Esophagus muscularis mucosa (tissue), 4 donors: ENCODE measurements at places on chromosomes 1 and 21.
A peak's percentile ranks its signal among the peaks of the same experiment; 100 is the strongest.

GRCh38 chr1:115980998-115981993 is 5.0 kb downstream of the SLC22A15 start:
- no peaks in the 10 kb centered on the region for H3K36me3 ChIP-seq
- H3K27me3 ChIP-seq, result no peaks in the 10 kb centered on the region
- no peak overlapping the region for H3K4me3 ChIP-seq
- DNase-seq, result no peak

DNA sequence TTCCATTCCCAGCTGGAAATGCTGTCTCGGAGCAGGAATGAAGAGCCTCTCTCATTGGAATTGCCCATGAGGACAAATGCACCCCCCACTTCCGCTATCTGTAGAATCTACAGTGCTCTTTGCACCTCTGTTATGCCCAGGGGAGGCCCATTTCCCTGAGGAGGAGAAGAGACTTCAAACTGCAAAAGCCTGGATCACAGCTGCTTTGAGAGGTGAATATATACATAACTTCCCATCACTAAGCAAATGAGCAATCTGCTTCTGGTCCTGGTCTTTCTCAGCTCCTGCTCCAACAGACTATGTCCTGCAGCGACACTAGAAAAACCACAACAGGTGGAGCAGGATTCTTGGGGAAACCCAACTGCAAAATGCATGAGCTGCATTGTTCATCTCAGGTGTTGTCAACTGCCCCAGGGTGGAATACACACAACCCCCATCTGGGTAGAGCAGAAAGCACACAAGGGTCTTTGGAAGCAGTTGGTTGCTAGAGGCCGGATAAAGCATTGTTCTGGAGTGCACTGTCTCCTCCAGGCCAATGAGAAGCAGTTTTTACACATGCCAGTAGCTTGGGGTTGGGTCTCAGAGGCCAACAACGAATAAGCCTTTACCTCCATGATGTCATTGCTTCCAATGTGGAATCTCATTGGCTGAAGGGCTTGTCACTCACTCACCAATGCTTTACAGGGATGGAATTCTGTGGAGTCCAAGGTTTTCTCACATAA is 67.7 kb upstream of the RAB4A start:
- H3K4me3 ChIP-seq, result no peak overlapping the region
- peaks cover 23% of the 10 kb centered on the region for H3K4me1 ChIP-seq

- no peak overlapping the region for H3K27ac ChIP-seq
- no peak overlapping the region for H3K4me3 ChIP-seq
- no peaks in the 10 kb centered on the region for H3K4me1 ChIP-seq
- no peaks in the 10 kb centered on the region for H3K36me3 ChIP-seq
Measured at GRCh38 chr1:33535334-33535733, 62.9 kb downstream of the ZSCAN20 start.

GRCh38 chr1:245946905-245947304 is 560.2 kb downstream of the SMYD3 start:
- peak overlapping the region; percentile 58 for H3K27ac ChIP-seq
- no peaks in the 10 kb centered on the region for H3K4me1 ChIP-seq
- DNase-seq, result no peak
- no peaks in the 10 kb centered on the region for H3K36me3 ChIP-seq

GRCh38 chr1:100791586-100791985 is 72.0 kb downstream of the VCAM1 start:
- DNase-seq, result no peak
- H3K4me3 ChIP-seq, result no peak overlapping the region
- peaks cover 12% of the 10 kb centered on the region for H3K4me1 ChIP-seq
- H3K36me3 ChIP-seq, result no peaks in the 10 kb centered on the region
- no peaks in the 10 kb centered on the region for H3K27me3 ChIP-seq

- no peaks in the 10 kb centered on the region for H3K36me3 ChIP-seq
- no peak overlapping the region for H3K27ac ChIP-seq
- H3K4me3 ChIP-seq, result no peak overlapping the region
- no peaks in the 10 kb centered on the region for H3K4me1 ChIP-seq
- no peak for DNase-seq
Measured at GRCh38 chr1:93779540-93780165, 98.0 kb upstream of the BCAR3 start.

DNA sequence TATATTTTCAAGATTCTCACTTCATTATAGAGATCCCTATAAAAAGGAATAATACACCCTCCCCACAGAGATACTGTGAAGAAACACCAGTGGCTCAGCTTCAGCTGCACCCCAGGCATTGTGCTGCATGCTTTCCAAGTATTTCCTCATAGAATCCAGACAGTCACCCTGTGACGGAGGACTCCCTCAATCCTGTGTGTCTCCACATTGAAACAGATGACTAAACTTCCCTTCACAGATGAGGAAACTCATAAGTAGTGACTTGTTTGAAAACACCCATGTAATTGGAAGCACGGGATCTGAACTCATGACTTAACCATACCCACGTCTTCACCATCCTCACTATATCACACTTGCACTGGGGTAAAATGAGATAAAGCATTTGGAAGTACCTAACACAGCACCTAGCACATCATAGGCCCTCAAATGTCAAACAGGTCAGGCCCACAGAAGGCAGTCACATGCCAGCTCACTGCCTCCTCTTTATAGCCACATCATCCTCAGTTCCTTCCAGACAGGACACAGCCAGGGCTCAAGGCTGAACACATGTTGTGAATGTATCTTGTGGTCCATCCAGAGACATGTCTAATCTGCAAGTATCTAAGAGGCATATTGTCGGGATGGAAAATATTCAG is 55.2 kb downstream of the GPR161 start:
- H3K27ac ChIP-seq, result peak overlapping the region; percentile 78
- peaks cover 71% of the 10 kb centered on the region for H3K4me1 ChIP-seq
- peaks cover 37% of the 10 kb centered on the region for H3K36me3 ChIP-seq
- no peak overlapping the region for H3K4me3 ChIP-seq

DNA sequence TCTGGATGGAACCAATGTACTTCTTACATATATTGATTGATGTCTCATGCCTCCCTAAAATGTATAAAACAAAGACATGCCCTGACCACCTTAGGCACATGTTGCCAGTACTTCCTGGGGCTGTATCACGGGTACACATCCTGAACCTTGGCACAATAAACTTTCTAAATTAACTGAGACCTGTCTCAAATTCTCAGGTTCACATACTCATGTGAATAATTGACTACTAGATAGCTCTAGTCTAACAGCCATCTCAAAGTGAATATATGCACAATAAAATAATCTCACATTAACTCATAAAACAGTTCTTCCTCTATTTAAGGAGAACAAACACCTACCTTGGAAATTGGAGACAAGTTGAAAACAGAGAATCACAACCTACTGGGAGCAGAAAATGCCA is 5.6 kb downstream of the DNAI4 start:
- no peak overlapping the region for H3K27ac ChIP-seq
- H3K36me3 ChIP-seq, result peaks cover 9% of the 10 kb centered on the region
- no peaks in the 10 kb centered on the region for H3K27me3 ChIP-seq
- H3K4me1 ChIP-seq, result peaks cover 13% of the 10 kb centered on the region
- H3K4me3 ChIP-seq, result no peak overlapping the region
- no peak for DNase-seq

DNA sequence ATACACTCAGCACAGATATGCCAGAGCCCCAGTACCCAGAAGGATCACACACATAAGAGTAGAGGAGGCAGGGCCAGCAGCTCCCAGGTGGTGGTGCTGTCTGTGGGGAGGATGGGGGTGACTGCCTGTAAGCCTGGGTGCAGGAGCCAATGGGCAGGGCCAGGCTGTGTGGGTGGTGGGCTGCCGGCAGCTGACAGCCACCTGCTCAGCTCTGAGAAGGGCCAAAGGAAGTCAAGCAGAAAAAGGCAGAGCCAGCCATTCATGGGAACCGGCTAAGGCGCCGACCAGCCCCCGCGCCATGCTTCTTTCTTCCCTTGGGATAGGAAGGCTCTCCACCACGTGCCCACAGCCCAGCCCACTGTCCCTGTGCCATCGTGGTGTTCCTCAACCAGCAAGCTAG is 14.1 kb downstream of the PIK3C2B start:
- H3K27me3 ChIP-seq, result no peaks in the 10 kb centered on the region
- H3K4me1 ChIP-seq, result peaks cover 82% of the 10 kb centered on the region
- H3K36me3 ChIP-seq, result no peaks in the 10 kb centered on the region
- H3K27ac ChIP-seq, result no peak overlapping the region

DNA sequence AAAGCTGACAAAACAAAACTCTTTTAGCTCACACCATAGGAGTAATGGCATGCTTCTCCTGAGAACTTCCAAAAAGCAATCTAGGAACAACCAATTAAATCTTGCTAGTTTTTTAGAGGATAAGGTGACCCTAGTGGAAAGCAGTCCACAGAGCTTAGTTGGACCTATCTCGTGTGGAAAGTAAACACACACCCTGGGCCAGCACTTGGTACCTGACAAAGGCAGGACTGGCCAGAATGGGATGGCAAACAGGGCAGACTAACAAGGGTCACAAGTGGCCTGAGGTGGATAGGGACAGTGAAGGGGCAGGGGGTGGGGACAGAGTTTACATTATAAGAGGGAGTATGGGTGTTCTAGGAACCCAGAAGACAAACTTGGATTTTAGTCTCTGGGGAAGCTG is 22.0 kb downstream of the FMO4 start:
- no peaks in the 10 kb centered on the region for H3K36me3 ChIP-seq
- H3K4me3 ChIP-seq, result no peak overlapping the region
- no peak for DNase-seq
- H3K4me1 ChIP-seq, result no peaks in the 10 kb centered on the region

- H3K27me3 ChIP-seq, result no peaks in the 10 kb centered on the region
- H3K4me3 ChIP-seq, result no peak overlapping the region
- H3K36me3 ChIP-seq, result no peaks in the 10 kb centered on the region
Measured at GRCh38 chr1:55445416-55445815, 230.3 kb upstream of the USP24 start.

GRCh38 chr1:24991697-24992096 is 61.6 kb upstream of the RUNX3 start:
- H3K27ac ChIP-seq, result no peak overlapping the region
- H3K4me1 ChIP-seq, result no peaks in the 10 kb centered on the region
- H3K4me3 ChIP-seq, result no peak overlapping the region
- H3K36me3 ChIP-seq, result no peaks in the 10 kb centered on the region

- H3K27ac ChIP-seq, result no peak overlapping the region
- H3K36me3 ChIP-seq, result no peaks in the 10 kb centered on the region
- H3K27me3 ChIP-seq, result peaks cover 45% of the 10 kb centered on the region
Measured at GRCh38 chr21:44397431-44398031, 44.1 kb downstream of the TRPM2 start.

DNA sequence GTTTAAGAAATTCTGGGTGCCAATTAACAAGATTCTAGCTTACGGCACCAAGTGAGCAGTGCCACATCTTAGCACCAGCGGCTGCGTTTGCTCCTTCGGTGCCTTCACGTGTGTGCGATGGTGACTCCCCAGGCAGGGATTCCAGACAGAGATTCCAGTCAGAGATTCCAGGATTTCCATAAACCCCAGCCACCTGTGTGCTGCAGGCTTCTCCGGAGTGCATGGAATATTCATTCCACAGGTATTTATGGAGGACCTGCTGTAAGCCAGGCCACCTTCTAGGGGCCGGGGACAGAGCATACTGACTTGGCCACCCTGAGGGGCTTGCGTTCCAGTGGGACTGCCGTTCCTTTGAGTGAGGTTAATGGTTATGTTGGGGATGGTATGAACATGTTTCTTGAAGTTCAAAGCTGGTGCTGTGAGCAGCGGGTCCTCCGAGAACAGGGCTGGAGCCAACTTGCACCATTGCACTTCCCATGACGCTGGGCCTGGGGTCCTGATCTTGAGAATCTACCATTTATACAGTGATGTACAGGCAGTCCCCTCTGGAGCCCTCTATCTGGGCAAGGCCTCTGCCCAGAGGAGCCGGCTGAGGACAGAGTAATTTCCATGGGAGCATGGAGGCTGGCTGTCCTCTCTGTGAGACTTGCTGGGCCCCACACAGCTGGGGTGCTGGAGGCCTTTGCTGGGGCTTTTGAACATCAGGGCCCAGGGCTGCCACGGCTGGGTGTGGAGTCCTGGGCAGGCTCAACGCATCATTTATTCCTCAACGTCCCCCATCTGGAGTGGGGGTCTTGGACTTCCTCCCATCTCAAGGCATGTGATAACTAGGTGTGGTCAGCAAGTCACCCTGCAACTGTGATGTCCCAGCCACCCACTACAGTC is 58.8 kb upstream of the AJAP1 start:
- DNase-seq, result no peak
- H3K27ac ChIP-seq, result no peak overlapping the region
- H3K36me3 ChIP-seq, result no peaks in the 10 kb centered on the region
- H3K4me1 ChIP-seq, result no peaks in the 10 kb centered on the region
- no peak overlapping the region for H3K4me3 ChIP-seq

- H3K27ac ChIP-seq, result no peak overlapping the region
- no peak for DNase-seq
- H3K27me3 ChIP-seq, result no peaks in the 10 kb centered on the region
- no peaks in the 10 kb centered on the region for H3K36me3 ChIP-seq
- H3K4me1 ChIP-seq, result peaks cover 45% of the 10 kb centered on the region
Measured at GRCh38 chr1:7473223-7474142, 297.6 kb upstream of the VAMP3 start.
